Mesenteric fat pad (tissue), 1 donor: ENCODE measurements at places on chromosomes 3 and 15.

DNA sequence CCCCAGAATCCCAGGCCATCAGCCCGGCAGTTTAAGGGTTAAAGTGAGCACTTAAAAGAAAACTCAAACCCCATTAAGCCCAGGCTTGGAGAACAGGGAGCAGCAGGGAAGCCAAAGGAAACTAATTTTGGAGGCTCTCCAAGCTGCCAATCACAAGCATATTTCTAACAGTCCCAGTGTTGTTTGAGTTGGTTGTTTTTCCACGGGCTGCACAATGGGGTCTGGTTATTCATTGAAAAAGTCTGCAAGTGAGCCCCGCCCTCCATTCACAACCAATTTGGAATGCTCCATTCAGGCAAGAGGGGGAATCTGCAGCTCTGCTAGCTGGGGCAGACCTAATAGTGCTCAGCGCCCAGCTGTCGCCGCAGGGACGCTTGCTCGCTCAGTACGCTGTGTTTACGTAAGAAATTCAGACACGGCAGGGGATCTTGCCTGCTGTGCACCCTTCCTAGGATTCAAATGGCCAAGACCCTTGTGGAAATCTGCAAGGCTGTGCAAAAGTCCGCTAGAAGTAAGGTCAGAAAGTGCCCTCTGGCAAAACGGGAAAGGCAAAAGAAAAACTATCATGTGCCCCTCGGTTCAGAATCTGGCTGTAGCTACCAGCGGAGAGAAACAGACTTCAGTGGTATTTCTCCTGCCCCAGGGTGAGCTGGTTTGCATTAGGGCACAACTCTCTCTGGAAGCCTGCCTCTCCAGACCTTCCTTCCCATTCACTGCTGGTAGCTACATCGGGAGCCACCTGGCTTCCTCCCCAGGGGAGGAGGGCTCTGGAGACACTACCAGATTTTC is 11.0 kb downstream of the ETV5 start:
- no peak for DNase-seq

- no peak for DNase-seq
Observed at GRCh38 chr3:4693620-4694019, 200.5 kb downstream of the ITPR1 start.

DNA sequence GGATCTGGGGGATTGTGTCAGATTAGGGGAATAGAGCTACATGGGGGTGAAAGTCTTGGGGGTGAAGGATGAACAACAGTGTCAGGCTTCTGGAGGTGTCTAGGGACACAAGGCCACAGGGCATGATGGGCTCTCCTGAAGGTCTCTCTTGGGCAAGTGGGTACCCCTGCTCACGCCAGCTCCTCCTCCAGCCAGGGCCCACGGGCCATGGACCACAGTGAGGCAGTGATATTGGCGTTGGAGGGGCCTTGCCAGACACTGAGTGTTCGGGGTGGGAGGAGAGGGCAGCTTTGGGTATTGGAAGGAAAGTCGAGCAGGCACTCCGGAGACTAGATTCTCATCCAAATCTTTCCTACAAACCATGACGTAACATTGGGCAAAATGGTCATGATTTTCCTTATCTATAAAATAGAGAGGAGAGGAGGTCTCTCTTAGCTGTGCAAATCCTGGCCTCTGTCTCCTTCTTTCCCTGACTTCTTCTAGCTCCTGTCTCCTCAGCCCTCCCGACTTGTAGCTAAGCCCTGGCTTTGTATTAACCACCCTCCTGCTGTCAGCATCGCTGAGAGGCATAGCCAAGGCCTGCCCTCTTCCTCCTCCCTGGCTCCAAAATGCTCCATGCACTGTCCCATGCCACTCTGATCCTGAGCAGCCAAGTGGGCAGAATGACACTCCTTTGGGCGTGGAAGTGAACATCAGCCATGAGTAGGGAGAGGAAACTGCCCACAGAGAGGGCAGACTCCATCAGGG is 24.0 kb upstream of the SRP14 start:
- DNase-seq = no peak

GRCh38 chr15:53974121-53974520 is 4.1 kb upstream of the UNC13C start:
- DNase-seq = no peak

GRCh38 chr15:61994216-61994615 is 66.0 kb downstream of the VPS13C start:
- DNase-seq = no peak
